Activated CD4-positive, alpha-beta memory T cell treated with anti-CD3 and anti-CD28 coated beads for 36 hours (primary cell): ENCODE measurements at places on chromosomes 4 and X. TPM values are rescaled to one million over a fixed set of nuclear protein-coding genes. Genes with fewer than 3 reads are reported as not detected.

GRCh38 chr4:153448003-153448731, 18.0 kb upstream of the TMEM131L start:
- DNase-seq = no peak

- DNase-seq = no peak
These were observed 1016.5 kb downstream of the SH3BGRL start for GRCh38 chrX:82218361-82218760.

DNA sequence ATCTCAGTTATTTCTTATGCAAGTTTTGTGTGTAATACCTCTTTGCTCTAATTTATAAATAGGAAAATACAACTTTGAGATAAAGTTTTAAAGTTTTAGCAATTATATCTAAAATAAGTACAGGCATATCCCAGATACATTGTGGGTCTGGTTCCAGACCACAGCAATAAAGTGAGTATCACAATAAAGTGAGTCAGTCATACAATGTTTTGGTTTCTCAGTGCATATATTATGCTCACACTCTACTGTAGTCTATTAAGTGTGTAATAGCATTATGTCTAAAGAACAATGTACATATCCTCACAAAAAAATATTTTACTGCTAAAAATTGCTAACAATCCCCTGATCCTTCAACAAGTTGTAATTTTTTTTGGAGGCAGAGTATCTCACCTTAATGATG, 49.2 kb downstream of the ANAPC10 start:
- DNase-seq = no peak

- no peak for DNase-seq
These were observed 82.9 kb downstream of the LAS1L start for GRCh38 chrX:65451663-65452062.

PDZD4 gene
- 5.7 TPM for total RNA-seq

DNA sequence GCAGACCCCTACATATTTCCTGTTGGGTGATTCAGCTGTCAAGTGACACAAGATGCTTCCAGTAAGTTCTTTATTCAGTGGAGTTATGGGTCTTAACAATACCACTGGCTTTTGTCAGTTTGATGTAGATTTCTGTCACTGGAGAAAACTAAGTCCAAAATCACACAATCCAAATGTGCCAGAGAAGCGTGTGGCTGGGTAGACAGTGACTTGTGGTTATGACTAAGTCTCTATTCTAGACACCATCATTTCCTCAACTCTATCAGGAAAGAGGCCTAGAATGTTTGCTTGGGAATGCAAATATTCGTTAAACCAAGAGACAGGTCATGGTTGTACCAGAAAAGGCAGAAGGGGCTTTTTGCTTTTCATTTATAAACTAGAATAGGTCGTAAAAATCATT, 54.4 kb upstream of the HS3ST1 start:
- no peak for DNase-seq

GRCh38 chr4:37487668-37488067, 198.5 kb downstream of the RELL1 start:
- no peak for DNase-seq

DNA sequence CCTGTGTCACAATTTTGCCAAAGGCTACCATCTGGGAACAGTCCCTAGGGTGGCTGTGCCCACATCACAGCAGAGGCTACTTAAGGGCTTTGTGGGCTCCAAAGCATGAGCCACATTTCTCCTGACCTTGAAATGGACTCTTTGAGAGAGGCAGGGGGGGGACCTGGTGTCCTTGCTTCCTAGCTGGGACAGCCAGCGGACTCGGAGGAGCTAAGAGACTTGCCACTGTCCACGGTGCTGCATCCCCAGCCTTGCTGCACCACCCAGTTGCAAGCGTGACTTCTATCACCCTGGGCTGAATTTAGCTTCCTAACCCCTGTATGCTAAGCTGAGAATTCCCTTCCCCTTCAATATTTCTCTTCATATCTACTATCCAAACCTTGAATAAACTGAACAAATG, 99.0 kb downstream of the PHKA2 start:
- DNase-seq = no peak

DNA sequence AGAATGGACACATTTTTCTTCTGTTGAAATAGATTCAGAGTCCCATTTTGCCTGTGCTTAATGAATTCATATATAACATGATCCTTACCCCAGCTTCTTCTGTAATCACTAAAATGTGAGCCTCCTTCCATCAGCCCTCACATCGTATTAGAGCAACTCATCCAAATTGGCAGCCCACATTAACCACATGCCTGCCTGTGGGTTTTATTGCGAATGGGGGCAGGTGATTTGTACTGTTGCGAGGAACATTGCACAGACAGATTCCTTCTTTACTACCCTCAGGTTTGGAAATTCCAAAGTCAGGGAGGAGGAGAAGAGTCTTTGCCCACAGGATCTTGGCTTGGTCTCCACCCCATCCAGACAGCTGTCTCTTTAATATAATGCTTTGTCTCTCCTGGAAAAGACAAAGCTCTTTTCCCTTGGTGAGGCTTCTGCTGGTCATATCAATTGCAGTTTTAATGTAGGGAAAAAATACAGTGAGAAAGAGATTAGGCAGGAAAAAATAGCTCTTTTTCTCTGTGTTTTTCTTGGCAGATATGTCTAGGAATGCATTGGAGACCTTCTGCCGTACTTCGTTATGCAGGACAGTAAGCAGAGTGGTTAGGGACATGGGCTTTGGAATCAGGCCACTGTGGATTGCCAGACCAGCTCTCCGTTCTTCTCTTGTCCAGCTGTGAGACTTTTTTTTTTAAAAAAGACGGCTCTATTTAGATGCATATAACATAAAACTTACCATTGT, 371.2 kb downstream of the AFF2 start:
- no peak for DNase-seq

DNA sequence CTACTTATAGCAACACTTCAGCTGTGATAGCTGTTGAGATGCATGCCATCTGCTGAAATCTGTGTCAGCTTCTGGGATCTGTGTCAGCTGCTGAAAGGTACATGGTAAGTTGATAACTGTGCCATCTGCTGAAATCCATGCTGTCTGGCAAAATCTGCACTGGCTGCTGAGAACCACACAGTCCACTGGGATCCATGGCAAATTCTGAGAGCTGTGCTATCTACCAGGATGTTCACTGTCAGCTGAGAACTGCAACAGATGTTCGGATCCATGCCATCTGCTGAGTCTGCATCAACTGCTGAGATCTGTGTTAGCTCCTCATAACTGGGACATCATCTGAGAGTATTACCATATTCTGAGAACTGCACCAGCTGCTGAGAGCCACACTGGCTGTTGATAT, 430.5 kb upstream of the POU3F4 start:
- no peak for DNase-seq

C1QTNF7 gene
- total RNA-seq = not detected

- DNase-seq = no peak
These were observed 31.2 kb downstream of the USP46 start for GRCh38 chr4:52627876-52628275.

CCKAR gene
- total RNA-seq = not detected

DNA sequence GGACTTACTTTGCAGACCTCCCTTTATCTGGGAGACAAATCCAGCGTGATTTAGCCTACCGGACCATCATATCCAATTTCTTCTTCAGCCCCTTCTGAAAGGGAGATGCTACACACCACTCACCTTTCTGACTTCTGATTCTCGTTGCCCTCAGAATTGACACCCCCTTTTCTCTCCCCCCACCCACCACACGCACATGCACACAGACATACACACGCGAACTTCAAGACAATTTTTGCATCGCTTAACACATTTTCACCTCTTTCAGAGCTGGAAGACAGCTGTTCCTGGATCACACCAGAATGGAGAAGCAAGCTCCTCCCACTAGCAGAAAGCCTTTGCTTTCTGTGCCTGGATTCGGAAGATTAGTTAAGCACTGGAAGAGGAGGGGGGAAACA, 1.0 kb upstream of the SNCA start:
- no peak for DNase-seq

DNA sequence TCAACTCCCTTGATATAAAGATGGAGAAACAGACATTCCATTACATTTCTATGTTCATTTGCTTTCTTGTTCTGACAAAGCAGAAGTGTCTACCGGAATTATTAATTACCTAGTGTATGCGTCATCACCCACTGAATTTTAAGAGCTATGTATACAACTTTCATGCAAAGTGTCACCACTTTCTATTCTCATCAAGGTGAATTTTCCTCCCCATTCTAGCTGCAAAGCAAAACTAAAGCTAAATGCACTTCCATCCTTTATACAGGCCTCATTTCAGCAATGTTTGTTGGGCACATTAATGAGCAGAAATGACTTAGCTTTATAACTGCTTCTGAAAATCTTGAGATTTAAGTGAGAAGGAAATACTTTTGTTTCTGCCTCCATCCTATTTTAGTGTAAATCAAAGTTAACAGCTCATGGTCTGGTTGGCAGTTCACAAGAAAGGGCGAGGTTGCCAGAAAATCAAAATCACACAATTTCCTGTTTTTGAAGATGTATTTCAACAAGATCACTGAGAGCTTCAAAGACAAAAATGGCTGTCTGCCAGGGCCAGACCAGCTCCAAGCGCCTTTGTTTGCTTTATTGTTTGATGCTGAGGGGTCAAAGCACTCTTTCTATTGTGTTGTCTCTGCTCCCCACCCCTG, 7.2 kb upstream of the FAM9C start:
- peak; percentile 20 for DNase-seq

DNA sequence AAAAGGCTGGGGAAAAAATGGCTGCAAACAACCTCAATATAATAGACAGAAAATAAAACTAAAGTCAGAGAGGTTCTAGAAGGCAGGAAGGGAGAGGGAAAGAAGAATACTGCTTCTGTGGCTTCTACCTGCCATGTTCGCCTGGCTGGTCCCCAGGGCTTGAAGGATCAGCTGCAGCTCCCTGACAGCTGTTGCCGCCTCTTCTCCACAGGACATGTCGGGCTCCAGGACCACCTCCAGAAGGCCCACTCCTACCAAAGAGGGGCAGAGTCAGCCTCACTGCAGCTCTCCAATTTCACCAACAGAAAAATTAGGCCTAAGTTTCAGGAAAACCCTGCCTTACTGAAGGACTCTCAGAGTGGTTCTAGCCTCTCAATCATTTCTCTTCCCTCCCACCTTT, 44.9 kb downstream of the GATB start:
- no peak for DNase-seq

GRCh38 chr4:110770353-110770752, 147.5 kb upstream of the PITX2 start:
- no peak for DNase-seq

DNA sequence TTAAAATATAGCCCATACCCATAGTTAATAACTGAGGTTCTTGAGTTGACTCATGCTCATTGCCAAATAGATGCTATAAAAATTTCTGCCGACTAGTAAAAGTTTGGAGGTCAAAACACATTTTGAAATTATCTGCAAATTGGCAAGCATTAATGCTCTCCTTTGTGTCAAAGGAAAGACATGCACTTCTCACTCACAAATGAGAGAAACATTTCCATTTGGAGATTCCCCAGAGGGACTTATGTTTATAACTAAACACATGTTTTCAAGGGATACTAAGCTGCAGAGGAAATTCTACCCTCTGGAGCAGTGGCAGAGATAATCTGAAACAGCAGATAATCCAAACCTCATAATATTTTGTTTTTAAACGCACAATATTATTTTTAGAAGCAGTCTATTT, 45.7 kb upstream of the CCDC160 start:
- no peak for DNase-seq

DNA sequence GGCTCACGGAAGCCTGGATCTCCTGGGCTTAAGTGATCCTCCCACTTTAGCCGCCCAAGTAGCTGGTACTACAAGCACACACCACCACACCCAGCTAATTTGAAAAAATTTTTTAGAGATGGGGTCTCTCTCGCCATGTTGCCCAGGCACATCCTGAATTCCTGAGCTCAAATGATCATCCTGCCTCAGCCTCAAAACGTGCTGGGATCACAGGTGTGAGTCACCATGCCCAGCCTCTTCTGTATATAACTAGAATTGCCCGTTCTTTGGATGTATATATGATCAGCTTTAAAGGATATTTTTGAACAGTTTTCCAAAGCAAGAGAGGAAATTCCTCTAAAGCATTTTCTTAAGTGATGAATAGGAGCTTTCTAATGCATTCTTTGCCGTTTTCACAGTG, 22.7 kb downstream of the ZFP42 start:
- no peak for DNase-seq

DNA sequence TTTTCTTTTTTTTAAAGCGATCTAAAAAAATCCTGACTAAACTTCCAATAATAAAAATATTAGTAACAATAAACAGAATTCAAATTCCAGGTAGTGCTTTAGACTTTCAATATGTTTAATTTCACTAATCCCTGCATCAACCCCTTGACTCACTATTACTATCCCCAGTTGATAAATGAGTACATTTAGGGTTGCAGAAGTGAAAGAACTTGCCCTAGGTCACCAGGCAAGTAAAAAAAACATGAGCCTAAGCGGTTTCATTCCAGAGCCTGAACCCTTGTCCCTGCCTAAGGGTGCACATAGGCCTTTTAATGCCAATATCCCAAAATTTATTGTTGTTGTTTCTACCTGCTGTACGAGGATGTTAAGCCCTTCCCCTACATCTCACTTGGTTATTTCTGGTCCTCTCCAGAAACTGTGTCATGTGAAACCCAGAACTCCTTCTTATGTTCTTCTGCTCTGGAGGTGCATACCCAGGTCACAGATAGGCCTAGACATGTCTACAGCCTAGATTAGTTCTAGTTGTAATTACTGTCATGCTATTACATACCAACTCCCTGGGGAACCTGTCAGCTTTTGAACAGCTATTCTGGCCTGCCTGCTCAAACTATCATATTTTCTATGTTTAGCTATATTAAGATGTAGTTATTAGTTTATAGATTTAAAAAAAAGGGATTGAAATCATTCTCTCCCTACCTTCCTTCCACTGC, 244.5 kb upstream of the PITX2 start:
- no peak for DNase-seq

UGT2A1 gene
- not detected for total RNA-seq
